ENCODE measurements at places on chromosomes 1 and 21.

- no peak for DNase-seq
These were observed 4.3 kb downstream of the TP73 start for GRCh38 chr1:3656450-3657095.

GRCh38 chr21:17454315-17455027 is 58.4 kb upstream of the CXADR start:
- DNase-seq = no peak

DNA sequence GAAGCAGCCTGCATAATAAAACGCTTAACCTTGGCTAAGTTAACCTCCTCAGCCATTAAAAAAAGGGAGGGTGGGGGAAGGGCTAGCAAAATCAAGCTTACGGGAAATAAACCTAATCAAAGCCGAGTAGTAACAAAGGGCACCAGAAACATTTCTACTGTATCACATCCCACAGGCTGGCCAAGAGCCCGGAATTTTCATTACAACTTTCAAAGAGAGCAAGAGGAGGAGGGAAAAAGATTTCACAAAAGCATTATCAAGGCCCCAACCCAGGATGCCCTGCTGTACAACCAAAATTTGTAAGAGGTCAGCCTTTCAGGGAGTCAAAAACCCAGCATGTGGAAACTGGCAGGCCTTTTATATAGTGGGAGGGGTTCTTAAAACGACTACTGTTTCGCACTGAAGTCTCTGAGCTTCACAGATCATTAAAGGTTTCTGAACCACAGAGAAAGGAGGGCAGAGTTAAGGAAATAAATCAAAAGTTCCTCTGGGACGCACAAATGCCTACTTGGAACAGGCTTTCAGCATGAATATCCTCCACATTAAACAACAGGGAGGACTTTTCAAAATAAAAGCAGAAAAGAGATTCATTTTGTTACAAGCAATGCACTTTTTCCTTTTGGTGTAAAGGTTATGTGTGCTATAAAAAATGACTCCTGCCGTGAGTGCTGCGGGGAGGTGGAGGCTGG is 90.4 kb downstream of the SLC45A1 start:
- no peak for DNase-seq

DNA sequence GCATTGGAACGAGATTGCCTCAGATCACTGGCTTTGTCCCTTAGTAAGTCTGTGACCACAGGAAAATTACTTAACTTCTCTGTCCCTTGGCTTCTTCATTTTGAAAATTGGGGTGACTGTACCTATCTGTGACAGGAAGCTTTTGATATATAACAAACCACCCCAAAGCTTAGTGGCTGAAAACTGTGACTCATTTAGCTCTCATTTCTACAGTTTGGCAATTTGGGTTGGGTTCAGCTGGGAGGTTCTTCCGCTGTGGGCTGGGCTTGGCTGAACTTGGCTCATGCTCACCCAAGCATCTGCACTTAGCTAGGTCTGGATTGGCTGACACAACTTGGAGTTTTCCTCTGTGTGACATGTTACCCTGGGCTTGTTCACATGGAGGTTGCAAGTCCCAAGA is 14.0 kb downstream of the C1orf94 start:
- DNase-seq = no peak

DNA sequence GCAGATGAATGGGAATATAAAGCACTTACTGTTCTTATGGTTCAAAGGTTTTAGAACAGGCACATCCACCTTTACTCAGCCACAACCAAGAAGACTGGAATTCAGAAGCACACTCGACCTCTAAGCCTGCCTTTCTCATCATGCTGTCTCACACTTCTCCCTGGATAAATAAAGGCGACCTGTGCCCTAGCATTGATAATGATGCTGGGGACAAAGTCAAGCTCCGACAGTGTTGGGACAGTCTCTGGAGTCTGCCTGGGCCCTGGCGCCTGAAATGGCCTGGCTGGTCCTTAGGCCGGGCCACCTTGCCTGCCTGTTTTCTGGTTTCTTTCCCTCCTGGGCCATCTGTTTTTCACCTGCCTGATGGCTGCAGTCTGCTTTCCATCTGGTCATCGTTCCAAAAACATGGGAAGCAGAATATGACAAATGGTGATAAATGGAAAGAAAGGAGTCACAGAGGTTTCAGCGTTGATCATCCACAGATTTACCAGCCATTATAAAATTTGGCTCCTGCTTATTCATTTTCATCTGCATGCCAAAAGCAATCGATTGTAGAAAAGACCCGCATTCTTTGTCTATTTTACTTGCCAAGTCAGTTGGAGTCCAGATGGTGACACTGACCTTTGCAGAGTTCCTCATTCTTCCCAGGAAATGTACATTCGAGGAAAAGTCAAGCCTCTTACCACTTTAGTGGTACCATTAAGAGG is 91.2 kb upstream of the KCNJ15 start:
- DNase-seq = no peak

DNA sequence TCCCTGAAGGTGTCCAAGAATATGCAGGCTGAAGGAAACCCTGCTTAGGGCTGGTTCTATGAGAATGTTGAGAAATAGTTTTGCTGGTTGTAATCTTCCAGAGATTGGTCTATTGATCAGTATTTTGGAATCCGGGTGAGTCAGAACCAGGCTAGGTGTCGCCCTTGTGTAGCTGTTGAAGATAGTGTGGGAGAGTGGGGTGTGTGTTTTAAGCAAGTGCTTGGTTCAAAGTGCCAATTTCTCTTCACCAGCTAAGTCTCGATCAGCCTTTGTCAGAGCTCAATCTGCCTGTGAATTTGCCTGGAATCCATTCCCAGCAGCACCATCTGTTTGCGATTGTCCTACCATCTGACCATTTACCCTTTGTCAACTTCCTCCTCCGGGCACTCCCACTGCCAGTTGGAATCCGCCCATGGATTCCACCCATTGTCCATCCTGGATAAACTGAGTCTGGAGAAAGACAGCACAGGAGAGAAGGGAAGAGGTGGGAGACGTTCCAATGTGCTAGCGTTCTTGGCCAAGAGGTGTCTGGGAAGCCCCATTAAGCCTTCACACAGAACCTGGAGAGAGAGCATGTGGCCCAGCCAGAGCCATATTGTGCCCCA is 59.4 kb upstream of the CYP2J2 start:
- no peak for DNase-seq

Measured in CD4-positive, alpha-beta T cell treated with Interleukin-2 at 100 ng/mL for 4 hours (primary cell).